Stimulated activated CD4-positive, alpha-beta T cell treated with anti-CD3 and anti-CD28 coated beads, Interleukin-2, amount 100 ng/mL, for 24 hours (primary cell): ENCODE measurements at places on chromosomes 5 and 9.

GRCh38 chr9:130927995-130928900, 10.8 kb downstream of the FIBCD1 start:
- no peak for DNase-seq

DNA sequence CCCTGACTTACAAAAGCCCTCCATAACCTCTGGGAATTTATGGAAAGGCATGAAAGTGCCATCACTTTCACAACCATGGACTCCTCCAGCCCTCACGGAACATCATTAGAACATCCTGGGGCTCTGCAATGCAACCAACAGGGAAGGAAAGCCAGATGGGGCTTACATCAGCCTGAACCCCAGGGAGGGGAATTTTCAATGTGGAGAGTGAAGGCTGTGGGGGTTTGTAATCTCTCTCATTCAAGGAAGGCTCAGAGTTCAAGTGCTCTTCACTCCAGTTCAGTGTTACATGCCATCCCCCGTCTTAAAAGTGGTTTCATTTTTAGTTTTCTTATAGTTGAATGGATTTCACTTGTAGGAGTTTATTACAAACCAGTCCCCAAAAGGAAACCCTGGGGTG, 5.7 kb downstream of the SPRY4 start:
- DNase-seq = no peak

DNA sequence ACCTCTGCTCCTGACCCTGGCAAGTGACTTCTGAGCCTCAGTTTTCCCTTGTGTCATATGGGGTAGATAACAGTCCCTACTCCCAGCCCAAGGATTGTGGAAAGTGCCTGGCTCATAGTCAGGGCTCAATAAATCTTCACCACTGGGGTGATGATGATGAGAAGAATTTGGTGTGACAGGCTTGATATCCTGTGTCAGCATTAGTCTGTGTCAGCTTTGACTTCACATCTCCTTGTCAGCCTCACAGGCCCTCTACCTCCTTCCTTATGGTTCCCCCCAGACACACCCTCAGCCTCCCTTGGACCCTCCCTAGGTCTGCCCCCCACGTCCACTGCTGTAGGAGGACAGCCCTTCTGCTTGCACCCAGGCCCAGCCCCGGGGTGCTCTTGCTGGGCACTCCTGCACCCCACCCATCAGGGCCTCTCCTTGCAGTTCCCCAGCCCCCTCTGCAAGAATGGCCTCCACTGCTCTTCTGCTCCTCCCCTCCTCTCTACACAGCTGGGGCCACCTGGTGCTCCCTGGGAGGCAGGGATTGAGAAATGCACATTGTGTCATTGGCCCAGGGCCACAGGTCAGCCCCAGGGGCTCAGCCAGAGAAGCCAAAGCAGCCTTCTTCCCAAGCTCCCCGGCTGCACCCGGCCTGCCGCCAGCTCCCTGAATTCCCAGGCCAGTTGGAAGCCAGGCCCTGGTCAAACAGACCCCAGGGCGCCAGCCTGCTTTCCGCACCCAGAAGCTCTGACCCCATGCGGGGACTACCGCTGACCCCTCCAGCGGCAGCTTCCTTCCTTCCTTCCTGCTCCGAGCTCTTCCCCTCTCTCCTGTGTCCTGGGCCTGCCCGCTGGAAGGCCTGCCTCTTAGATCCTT, 7.7 kb downstream of the FGFR4 start:
- DNase-seq = no peak

DNA sequence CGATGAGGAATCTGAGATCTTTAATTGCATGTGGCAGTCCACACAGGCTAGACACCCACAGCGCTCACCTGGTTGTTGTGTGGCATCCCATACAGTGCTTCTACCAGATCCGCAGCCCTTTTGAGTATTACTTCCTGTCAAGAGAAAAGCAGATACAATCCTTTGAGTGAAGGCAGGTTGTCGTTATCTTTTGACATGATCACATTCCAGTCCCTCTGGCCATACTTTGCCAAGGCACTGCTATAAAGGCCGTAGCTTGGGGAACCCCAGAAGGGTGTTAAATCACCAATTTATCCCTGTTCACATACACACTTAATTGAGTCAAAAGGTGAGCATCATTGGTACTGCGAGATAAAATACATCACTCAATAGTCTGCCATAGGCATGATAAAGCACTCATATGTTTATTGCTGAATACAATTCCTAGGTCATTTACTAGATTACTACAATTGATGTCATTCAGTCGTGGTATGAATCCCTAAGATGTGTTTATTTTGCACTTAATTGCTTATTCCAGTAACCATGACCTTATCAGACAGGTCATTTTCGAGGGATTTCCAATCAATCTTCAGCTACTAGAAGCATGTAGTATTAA, 385.6 kb downstream of the EBF1 start:
- no peak for DNase-seq

DNA sequence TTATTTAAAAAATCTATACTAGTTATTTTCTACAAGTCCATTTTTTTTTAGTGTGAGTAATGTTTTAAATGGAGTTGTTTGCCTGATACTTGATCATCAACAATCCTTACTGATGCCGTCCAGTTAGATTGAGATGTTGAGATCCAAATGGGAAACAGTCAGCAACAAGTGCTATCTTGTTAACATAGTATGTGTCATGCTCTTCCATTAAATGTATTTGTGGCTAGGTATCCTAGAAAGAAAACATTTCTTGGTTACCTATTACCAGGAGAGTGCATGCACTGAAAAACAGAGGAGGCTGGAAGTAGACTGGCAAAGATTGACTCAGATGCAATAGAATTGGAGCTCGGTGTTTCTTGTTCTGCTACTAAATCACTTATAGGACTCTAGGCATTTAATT, 123.4 kb upstream of the MAN2A1 start:
- no peak for DNase-seq

DNA sequence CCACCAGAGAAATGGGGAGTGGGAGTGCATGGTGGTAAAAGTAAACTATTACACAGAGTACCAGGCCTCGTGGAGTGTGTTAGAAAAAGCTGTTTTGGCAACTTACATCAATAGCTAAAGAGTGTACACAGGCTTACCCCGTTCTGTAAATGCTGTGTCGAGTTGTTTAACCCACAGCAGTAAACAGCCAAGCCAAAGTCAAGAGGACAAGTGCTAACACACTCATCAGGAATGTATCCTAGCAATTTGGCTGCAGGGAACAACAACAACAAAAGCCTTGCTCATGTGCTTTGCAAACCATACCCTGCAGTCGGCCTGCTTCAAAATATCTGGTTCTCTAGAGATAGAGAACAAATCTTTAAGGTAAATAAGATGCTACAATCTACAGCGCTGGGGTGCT, 15.9 kb downstream of the DAP start:
- DNase-seq = no peak

- no peak for DNase-seq
Observed at GRCh38 chr5:119304439-119305211, 51.2 kb upstream of the TNFAIP8 start.
